ENCODE measurements at places on chromosomes 12 and 14.

- no peak overlapping the region for H3K4me3 ChIP-seq
- H3K27ac ChIP-seq: no peak overlapping the region
- H3K36me3 ChIP-seq: no peaks in the 10 kb centered on the region
- H3K27me3 ChIP-seq: no peaks in the 10 kb centered on the region
- no peak for DNase-seq
Measured at GRCh38 chr12:8818526-8818925, 3.9 kb upstream of the A2ML1 start.

DNA sequence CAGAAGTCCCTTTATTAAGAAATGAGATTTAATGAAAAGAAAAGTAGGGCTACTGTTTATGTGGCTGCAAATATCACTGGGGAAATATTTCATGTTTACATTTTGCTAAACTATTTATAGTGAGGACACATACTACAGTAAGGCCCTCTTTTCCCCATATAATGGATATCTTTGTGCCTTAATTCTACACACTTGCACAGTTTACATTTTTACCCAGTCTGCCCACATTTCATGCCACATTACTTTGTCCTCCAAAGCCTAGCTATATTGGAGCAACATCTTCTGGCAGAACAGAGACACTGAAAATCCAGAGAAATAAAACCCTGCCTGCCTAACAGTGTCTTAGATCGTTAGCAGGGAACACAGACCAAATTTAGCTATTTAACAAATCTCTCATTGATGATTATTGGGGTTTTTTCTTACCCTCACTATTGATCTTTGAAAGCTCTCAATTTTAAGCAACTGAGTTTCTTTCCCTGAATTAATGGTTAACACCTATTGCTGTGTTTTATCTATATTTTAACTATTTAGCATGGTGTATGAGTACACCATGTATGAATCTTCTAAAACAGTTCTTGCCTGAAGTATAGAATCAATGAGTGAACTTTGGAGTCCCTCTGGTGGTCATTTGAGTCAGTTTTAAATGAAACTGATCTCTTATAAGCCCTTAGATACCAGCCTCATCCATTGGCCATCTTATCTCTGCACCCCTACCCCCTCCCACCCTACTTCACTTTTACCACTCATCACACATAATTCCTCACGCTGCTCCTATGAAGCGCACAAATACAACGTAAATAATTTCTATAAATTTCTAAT lies 170.2 kb downstream of the BCAT1 start:
- peaks cover 31% of the 10 kb centered on the region for H3K27me3 ChIP-seq
- no peak for DNase-seq
- H3K36me3 ChIP-seq: no peaks in the 10 kb centered on the region
- H3K4me3 ChIP-seq: no peak overlapping the region
- H3K4me1 ChIP-seq: no peaks in the 10 kb centered on the region

- H3K4me1 ChIP-seq: peaks cover 35% of the 10 kb centered on the region
- peak overlapping the region; percentile 99 for H3K27ac ChIP-seq
- no peaks in the 10 kb centered on the region for H3K27me3 ChIP-seq
Measured at GRCh38 chr14:53153702-53154112, 584 bp upstream of the DDHD1 start.

DNA sequence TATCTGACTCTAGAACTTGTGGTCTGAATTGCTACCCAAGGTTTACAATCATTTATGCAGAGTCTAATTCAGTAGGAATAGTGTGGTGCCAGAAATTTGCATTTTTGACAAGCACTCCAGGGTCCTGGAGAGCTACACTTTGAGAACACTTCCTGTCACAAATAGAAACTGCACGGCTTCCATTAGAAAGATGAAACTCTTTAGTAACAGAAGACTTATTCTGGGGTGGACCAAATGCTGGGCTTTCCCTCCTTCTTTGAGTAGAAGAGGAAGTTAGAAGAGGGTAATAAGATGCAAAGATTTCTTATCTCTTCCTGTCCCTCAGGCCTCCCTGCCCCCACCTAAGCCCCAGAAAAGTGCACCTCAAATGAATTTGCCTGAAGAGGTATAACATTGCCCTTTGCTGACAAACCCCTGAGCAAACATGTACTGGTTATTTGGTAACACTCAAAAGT lies 28.4 kb downstream of the DGLUCY start:
- H3K36me3 ChIP-seq: peaks cover 4% of the 10 kb centered on the region
- H3K27me3 ChIP-seq: no peaks in the 10 kb centered on the region
- peak overlapping the region; percentile 51 for H3K4me3 ChIP-seq
- DNase-seq: no peak

- peak; percentile 74 for DNase-seq
- peaks cover 2% of the 10 kb centered on the region for H3K27me3 ChIP-seq
- H3K36me3 ChIP-seq: no peaks in the 10 kb centered on the region
- H3K4me3 ChIP-seq: no peak overlapping the region
Measured at GRCh38 chr14:106883218-106883692, 1356.9 kb downstream of the TMEM121 start.

All from activated T-cell treated with anti-CD3 and anti-CD28 coated beads, Interleukin-2, amount 50 U/mL, for 72 hours (primary cell).